ENCODE measurements at places on chromosomes 7 and 10. TPM values are rescaled to one million over a fixed set of nuclear protein-coding genes. Genes with fewer than 3 reads are reported as not detected.

DNA sequence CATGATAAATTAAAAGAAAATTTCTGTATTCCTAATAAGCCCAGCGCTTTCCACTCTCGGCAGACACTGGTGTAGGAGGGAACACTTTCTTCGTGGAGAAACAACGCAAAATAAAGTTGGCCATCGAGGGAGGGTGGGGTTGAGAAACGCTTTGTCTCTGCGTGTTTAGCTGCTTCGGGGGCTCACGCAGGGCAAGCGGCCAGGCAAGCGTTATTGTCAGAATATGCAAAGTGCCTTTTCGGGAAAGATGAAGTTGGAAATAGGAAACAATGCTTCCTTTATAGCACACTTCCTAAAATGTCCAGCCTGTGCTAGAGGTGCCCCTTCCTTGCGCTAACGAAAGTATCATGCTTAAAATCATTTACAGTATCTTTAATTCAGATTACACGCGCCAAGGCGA is 1.9 kb upstream of the EBF3 start:
- peaks cover 12% of the 10 kb centered on the region for H3K4me1 ChIP-seq
- H3K36me3 ChIP-seq: no peaks in the 10 kb centered on the region
- no peak for DNase-seq
- H3K27ac ChIP-seq: no peak overlapping the region
- H3K4me3 ChIP-seq: no peak overlapping the region

DNA sequence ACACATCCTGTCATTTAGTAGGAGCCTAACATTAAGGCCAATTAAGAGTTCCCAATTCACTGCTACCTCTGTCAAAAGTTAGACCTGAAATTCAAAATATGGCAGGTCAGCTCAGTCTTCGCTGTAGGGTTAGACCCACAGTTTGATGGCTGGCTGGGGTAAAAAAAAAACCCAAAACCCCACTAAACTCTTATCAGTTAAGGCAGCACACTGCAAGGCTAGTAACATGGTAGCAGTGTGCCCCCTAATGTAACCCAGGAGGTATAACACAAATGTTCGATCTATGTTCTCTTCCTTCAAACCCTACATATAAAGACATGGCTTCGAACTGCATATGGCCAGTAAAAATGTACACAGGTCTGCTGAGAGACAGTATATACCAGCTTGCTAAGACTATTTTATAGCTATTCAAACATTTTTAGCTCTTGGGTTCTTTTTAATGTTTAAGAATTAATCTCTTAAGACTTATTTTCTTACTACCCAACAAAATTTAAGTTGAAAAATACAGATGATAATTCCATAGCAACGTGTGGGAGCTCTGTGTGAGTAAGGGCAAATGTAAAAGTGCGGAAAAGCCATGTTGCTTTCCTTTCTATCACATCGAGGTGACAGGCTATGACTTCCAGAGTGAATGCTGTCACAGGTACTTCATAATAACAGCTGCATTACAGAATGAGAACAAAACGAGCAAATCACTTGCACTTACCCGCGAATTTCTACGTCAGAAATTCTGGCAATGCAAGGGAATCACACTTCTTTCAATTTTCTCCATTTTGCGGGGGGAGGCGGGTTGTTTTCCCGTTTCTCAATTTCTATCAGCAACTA is 168.4 kb upstream of the IMMP2L start:
- no peaks in the 10 kb centered on the region for H3K36me3 ChIP-seq
- no peak overlapping the region for H3K4me3 ChIP-seq
- H3K27me3 ChIP-seq: no peaks in the 10 kb centered on the region
- no peaks in the 10 kb centered on the region for H3K4me1 ChIP-seq
- DNase-seq: no peak

DNA sequence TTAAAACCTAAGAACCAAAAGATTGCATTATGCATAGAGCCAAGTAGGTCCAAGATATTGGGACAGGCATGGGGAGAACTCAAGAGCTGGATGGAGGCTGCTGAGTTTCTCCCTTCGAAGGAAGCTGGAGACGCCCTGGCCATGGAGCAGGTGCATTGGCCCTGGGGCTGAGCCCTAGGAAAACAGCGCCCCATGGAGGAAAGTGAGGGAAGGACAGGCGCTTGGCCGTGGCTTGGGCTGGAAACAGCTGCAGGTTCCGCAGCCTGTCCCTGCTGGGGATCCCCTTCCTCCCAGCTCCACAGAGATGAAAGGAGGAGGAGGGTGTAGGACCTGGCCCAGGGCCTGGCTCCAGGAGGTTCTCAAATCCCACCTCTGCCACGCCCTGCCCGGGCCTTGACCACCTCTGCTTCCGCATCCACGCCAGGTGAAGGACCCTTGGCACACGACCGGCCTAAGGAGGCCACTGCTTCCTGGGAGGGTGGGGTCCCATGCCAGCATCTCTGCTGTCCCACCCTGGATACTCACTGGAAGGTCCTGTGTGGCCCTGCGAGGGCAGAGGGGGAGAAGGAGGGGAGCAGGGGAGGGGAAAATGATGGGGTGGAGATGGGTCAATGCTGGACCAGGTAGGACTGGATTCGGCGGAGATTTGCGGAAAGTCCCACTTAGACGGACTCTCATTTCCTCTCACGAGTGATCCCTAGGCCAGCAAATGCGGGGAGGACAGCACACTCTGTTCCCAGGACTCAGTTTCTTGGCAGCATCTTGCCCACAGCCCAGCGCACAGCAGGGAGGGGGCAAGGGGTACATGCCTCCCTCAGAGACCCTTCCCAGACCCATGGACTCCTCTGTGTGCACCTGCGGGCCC is 258.6 kb upstream of the TCERG1L start:
- H3K27ac ChIP-seq: no peak overlapping the region
- H3K4me3 ChIP-seq: no peak overlapping the region
- DNase-seq: no peak
- H3K4me1 ChIP-seq: no peaks in the 10 kb centered on the region

GRCh38 chr10:102812231-102812876 is 24.9 kb downstream of the CYP17A1 start:
- H3K27me3 ChIP-seq: no peaks in the 10 kb centered on the region
- H3K4me1 ChIP-seq: peaks cover 8% of the 10 kb centered on the region
- H3K27ac ChIP-seq: no peak overlapping the region
- no peak overlapping the region for H3K4me3 ChIP-seq
- DNase-seq: no peak
- H3K36me3 ChIP-seq: peaks cover 18% of the 10 kb centered on the region

DNA sequence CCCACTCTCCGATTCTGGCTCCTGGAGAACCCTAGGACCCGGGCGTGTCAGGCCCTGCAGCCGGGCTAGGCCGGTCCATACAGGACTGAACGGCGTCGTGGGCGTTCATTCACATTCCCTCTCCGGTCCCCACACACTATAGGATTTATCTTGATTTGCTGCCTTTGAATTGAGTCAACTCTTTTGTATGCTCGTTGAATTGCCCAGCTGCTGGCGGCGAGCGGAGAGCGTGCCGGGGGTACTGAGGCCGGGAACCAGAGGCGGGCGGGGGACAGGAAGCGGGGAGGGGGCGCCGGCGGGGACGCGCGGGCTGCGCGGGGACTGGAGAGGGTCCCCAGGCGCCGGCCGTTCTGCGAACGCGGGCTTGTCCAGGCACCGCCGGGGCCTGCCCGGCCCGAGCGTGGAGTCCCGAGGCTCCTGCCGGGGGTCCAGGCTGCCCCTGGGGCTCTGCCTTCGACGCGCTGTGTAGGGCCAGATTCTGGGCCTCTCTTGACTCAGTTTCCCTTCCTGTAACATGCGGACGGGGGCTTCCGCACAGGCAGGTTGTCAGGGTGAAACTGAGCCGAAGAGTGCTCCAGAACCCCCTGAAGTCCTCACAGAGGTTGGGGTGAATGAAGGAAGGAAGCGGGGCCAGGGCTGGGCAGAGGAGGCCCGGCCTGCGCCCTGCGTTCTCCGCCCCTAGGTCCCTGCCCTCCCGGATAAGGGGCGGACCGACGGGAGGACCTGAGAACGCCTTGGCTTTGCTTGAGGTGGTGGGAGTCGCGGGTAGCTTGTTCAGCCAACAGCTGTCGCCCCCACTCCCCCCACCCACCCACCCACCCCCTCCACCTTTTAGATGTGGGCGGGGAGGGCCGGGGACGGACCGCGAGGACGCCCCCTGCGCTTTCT is 769 bp upstream of the ELFN1 start:
- peak; percentile 41 for DNase-seq
- H3K4me1 ChIP-seq: no peaks in the 10 kb centered on the region
- H3K27ac ChIP-seq: no peak overlapping the region
- H3K4me3 ChIP-seq: no peak overlapping the region

- DNase-seq: no peak
- H3K27me3 ChIP-seq: no peaks in the 10 kb centered on the region
- no peak overlapping the region for H3K4me3 ChIP-seq
- H3K36me3 ChIP-seq: no peaks in the 10 kb centered on the region
- H3K4me1 ChIP-seq: no peaks in the 10 kb centered on the region
- H3K27ac ChIP-seq: no peak overlapping the region
Observed at GRCh38 chr7:28361551-28361950, 50.8 kb upstream of the CREB5 start.

GRCh38 chr7:3408814-3409595 is 108.0 kb downstream of the SDK1 start:
- no peak overlapping the region for H3K4me3 ChIP-seq
- no peaks in the 10 kb centered on the region for H3K36me3 ChIP-seq
- no peaks in the 10 kb centered on the region for H3K4me1 ChIP-seq
- H3K27ac ChIP-seq: no peak overlapping the region
- peak; percentile 2 for DNase-seq
- H3K27me3 ChIP-seq: no peaks in the 10 kb centered on the region

DNA sequence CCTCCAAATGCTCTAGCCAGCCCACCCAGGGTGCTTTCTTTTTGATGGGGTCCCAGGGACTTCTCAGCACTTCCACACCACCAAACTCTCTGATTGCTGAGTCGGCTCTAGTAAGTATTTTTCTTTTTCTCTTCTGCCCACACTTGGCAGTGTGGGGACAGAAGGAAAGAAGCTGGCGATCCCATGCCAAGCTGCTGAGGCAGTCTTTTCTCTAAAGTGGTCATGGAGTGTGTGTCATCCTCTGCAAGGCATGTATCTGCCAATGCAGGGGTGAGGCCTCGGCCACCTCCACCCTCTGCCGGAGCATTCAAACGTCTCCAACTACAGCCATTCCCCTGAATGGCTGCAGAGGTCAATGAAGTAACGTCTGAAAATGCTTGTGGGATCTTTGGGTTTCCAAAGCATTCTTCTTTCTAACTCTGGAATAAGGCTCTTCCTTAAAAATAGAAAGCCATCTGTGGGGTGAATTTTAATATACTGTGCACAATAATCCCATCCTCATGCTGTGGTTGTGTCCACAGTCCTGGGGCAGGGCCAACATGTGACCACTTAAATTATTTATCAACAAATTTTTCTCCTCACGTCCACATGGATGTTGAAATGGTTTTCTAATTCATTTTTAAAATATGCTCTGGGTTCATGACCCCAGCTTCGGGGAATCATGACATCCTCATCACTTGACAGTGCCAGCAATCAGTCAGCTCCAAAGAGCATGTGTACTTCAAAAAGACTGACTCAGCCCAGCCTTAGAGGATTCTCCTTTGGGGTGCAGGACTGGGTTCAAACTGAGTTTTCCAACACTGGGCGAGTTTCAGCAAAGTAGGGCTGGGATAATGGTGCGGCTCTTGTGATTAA is 171.3 kb upstream of the ITGB1 start:
- DNase-seq: no peak
- peaks cover 77% of the 10 kb centered on the region for H3K4me1 ChIP-seq
- no peaks in the 10 kb centered on the region for H3K27me3 ChIP-seq
- no peak overlapping the region for H3K27ac ChIP-seq
- H3K36me3 ChIP-seq: no peaks in the 10 kb centered on the region
- H3K4me3 ChIP-seq: no peak overlapping the region

PNLIPRP1 gene
- not detected for total RNA-seq

FAM24B gene
- total RNA-seq: 10.1 TPM

EVX1 gene
- total RNA-seq: not detected

GRID2IP gene
- total RNA-seq: 0.33 TPM

LIPK gene
- not detected for total RNA-seq
